ENCODE measurements at places on chromosomes 6 and 20.
A peak's percentile ranks its signal among the peaks of the same experiment; 100 is the strongest.

- no peak for DNase-seq
These were observed 282.7 kb downstream of the TBC1D7 start for GRCh38 chr6:13045676-13046075.

DNA sequence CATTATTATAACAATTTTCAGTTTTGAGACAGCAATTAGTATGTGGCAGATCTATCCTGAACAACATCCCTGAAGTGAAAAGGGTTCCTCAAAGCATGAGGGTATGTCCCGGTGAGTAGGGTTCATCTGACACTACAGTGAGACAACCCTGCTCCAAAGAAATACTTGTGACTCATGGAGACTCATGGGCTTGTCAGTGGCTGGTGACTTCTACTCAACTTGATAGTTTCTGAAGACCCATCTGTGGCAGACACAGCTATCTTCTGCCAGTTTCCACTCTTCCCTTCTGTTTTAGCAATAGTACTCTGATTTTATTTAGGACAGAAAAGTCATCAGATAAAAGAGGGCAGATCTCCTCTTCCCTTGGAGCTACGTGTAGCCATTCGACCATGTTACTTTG is 41.4 kb downstream of the MAP3K7 start:
- DNase-seq = no peak

GRCh38 chr20:37479925-37480691 is 40.9 kb upstream of the NNAT start:
- no peak for DNase-seq

DNA sequence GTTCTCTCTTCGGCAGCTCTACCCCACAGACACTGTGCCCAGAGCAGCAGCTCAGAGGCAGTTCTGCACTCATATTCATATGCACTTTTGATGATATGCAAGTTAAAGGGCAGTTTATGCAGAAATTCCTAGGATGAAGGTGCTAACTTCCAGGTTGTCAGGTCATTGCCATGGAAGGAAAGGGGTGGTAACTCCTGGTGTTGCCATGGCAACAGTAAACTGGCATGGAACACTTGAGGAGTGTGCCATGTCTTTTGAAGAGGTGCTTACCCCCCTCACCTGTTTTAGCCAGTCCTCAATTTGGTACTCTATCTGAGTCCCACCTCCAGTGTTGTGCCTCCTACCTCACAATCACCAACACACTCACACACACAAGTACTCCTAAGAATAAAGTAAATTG is 539.4 kb upstream of the BTBD3 start:
- DNase-seq = no peak

- DNase-seq = no peak
These were observed 634.4 kb downstream of the KIF16B start for GRCh38 chr20:15938847-15939246.

DNA sequence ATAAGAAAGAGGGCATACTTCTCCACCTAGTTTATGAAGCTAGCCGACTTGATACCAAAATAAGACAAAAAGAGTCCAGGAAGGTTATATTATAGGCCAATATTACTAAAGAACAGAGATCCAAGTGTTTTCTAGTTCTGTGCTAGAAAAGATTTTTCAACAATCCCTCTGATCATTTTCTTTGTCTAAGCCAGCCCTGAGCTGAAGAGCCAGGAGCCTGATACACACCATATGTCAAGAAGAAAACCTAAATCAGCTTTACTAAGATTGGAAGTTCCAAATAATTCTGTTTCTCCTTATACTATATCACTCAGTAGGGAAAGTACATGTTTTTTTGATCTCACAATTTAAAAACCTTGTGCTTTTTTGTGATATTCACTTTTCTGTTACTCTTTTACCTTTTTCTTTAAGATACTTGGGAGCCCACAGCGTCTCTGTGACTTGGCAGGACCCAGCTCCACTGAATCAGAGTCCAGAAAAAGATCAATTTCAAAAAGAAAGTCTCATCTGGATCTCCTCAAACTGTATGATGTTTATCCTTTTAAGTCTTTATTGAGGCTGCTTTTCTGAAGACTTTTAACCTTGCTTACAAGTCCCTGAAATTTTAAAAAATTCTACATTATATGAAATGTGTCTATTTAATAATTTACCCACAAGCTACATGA is 43.0 kb upstream of the PBOV1 start:
- no peak for DNase-seq

DNA sequence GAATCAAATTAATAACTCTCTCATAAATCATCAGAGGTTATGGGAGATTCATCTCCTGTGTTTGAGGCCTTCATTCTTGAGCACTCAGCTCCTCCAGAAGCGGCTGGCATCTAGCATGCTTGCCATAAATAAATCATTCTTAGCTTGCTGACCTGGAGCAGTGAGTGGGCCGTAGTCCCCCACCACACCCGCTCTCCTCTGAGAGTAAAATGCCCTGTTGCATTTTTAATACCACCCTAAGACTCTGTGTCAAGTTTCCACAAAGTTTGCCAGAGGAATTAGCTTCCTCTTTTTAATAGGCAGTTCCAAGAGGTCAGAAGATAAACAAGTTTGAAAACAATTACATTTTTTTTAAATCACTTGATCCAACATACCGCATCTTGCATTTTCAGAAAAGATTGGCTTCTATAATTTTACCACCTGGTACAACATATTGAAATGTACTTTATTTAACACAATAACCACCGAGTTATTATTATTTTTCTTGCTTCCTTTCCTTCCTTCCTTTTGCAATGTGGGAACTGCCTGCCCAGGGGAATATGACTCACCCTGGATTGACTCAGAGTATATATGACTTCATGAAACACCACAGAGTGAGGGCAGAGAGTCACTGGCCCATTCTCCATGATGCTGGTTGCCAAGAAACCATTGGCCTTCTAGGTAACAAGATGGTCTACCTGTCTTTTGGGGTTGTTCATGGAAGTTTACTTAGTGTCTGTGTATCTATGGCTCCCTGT is 29.4 kb upstream of the CLIC5 start:
- peak; percentile 88 for DNase-seq

DNA sequence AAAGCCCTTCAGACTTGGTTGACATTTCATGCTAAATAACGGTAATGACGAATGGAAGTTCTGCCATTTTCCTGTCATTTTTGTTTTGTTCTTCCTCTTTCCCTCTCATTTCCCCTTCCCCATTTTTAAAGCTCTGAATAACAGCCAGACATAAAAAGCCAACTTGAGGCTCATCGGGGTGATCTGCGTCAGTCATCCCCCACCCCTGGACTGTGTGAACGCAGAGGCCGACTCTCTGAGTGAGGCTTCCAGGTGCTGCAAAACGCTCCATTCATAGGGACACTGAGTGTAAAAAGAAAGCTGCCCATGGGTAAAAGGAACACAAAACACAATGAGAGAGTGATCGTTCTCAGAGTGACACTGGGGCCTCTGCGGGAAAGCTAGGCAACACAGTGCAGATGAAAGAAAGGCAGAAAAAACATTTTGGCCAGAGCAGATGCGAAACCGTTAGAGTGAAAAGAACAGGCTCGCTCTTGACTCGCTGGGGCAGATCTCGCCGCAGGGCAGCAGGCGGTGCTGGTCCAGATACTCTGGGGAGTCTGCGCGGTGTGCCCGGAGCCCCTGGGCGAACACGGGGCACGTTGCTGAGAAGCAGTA is 684.8 kb downstream of the QKI start:
- no peak for DNase-seq

DNA sequence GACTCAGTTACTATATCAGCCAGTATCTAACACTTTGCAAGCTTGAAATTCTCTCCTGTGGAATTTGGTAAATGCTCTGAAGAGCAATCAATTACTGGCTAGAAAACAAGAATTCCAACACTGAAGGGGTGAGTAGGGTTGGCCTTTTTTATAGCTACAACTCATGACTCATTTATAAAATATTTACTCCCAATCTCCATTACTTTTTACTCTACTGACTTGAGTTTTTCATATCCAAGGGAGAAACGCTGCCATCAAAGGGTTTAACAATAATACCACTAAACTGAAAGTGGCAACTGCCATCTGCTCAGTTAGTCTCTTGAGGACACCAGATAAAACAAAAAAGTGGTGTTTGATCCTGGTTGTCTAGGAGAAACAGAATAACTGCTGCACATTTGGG is 203.1 kb downstream of the UBE3D start:
- DNase-seq = peak; percentile 41

- peak; percentile 33 for DNase-seq
These were observed 24.7 kb downstream of the ETV7 start for GRCh38 chr6:36362551-36363370.

DNA sequence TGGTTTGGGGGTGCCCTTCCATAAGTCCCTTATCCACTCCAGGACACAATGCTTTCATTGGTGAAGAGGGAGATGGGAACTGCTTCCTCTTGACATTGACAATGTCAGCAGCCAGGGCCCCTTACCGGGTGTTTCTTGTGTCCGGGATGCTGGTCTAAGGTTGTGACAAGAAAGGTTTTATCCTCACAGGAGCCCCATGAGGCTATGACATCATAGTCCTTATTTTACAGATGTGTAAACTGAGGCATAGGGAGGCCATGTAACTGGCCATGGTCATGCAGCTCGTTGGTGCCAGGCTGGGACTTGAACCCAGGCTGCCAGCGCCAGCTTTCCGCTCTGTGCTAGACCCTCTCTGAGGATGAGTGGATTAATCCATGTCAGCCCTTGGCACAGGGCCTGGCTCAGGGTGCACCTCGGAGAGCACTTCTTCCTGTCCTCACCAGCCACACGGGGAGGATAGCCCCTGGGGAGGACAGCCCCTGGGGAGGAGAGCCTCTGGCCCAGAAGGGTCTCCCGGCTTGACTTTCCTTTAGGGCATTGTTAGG is 157.3 kb downstream of the SYCP2 start:
- no peak for DNase-seq

DNA sequence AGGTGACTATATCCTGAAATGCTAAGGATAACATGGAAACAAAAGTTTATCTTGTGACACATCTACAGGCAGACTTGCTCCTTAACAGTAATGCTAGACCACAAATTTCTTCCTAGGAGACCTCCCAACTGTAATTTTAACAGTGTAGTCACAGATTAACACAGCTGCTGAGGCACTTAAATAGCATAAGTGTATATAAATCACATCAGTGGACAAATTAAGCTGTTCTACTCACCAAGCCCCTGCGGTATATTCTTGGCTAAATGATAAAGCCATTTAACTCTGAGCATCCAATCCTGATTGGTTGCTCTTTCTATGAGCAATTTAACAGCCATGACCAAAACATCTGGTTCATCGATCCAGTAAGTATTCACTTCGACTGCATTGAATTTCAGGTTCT is 73.3 kb upstream of the LYRM2 start:
- no peak for DNase-seq

GRCh38 chr6:43222418-43223059 is 6.7 kb downstream of the DNPH1 start:
- no peak for DNase-seq

- DNase-seq = peak; percentile 98
These were observed 63.7 kb downstream of the GPX5 start for GRCh38 chr6:28589234-28589956.

- DNase-seq = peak; percentile 8
These were observed 183.8 kb downstream of the PTPRK start for GRCh38 chr6:128336436-128337095.

GRCh38 chr6:113664909-113665308 is 192.2 kb upstream of the MARCKS start:
- no peak for DNase-seq

DNA sequence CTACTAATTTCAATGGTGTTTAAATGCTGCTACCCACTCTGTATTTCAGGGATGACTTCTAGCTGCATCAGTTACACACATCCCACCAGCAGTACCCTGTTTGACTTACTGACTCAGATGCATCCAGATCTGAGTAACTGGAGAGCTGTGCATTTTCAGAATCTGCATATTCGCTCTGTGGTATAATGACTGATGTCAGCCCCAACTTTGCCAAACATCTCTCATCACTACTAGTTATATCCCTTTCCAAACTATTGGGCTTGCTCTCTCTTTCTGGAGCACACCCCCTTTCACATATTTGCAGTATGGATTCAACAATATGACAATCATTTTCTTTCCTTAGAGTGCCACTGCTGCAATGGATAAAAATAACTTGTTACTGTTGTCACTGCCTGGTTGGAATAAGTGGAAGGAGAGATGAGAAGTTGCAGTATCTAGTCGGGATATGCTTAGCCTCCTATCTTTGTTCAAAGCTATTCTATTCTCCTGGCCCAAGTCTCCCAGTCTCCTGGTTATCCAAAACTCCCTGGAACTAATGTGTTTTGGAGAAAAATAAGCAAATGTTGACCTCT is 3.3 kb upstream of the RSPO3 start:
- no peak for DNase-seq

- DNase-seq = peak; percentile 60
These were observed 304.1 kb downstream of the LAMA2 start for GRCh38 chr6:129186988-129187387.

GRCh38 chr20:50521221-50522052 is 11.3 kb downstream of the PTPN1 start:
- DNase-seq = no peak

GRCh38 chr20:58512808-58513552 is 2.2 kb downstream of the APCDD1L start:
- no peak for DNase-seq

GRCh38 chr6:139846538-139847456 is 472.3 kb upstream of the CITED2 start:
- no peak for DNase-seq

DNA sequence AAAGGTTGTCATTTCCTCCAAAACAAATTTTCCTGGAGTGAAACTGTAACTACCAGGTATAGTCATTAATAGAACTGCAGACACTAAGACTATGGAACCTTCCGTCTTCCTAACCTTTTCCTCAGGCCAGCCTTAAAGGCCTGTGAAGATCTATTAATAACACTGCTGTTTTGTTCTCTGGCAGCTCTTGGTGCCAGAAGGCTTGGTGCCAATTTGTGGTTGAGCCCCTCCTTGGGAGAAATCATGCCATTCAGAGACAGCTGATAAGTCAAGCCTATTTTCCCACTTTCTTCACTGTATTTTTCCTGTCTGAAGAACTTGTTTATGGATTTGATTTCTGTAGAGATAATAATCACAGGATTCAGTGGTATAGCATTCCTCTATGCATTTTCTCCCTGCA is 64.8 kb downstream of the HCRTR2 start:
- DNase-seq = peak; percentile 15

DNA sequence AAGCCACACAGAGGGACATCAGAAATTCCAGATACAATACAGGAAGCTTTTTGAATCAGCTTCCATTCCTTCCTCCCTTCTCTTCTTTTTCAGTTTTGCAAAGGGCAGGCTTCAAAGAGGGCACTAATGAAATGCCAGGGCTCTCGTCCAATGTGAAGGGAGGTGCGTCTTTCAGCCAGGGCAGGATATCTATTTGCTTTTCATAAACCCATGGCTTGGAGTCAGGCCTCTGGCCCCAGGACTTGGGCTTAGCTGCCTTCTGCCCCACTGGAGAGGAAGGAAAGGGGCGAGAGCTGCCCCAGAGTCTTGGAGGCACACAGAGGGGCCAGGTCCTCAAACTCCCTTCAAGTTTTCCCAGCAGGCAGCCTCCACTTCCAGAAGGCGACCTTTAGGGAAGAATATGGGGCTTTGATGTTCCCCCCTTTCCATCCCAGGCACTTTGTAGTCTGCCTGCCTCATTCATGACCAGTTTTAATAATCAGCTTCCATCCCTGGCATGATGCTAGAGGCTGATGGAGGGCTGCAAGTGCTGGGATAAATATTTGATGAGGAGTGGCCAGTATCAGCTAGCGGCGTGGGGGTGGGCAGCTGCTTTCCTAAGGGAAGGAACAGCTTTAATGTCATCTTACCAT is 234.8 kb downstream of the NRN1 start:
- DNase-seq = no peak

Data from iris pigment epithelial cell (primary cell).